Stimulated activated CD8-positive, alpha-beta memory T cell treated with anti-CD3 and anti-CD28 coated beads, Interleukin-4, amount 100 ng/mL, for 1 hour (primary cell): ENCODE measurements at places on chromosomes 2 and 18.

DNA sequence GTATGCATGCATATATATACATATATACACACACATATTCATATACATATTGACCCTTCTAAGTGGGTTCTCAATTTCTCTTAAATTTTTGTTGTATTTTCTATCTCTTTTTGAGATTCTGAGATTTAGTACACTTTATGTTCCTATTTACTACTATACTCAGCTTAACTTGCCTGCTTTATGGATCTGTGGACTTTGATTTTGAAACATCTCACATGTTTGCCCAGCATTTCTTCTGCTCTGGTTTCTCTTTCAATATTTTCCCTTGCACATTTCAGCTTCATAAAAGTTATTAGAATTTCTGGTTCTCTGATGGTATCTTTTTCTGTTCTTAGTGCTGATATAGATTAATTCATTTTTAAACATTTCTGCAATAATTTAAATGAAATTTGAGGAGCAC lies 380.6 kb downstream of the SPAG16 start:
- no peak for DNase-seq

- DNase-seq = no peak
Observed at GRCh38 chr2:222088561-222088960, 210.2 kb downstream of the PAX3 start.

GRCh38 chr2:16397681-16398475 lies 267.8 kb downstream of the CYRIA start:
- DNase-seq = no peak

DNA sequence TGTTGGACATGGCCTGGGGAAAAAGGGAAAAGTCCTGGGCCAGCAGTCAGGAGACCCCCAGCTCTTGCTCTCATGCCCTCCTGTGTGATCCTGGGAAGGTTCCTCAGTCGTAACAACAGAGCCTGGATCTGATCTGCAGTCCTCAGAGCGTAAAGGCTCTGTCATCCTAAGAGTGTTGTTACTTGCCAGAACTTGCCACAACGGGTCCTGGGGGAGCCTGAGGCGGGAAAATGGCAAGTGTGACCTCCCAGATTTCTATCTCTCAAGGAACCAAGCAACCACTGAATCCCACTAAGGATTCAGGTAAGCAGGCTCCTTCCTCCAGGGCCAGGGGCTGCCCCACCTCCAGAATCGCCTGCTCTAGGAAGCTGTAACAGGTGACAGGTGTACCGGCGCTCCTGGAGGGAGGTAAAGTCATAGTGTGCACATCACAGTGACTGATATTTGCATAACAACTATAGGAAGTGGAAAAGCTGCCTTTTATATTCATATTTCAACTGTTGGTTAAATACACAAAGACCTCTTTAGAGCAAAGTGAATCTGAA lies 18.4 kb downstream of the HS1BP3 start:
- DNase-seq = no peak
